ENCODE measurements at places on chromosomes 5 and 9. TPM values are rescaled to one million over a fixed set of nuclear protein-coding genes. Genes with fewer than 3 reads are reported as not detected.
A peak's percentile ranks its signal among the peaks of the same experiment; 100 is the strongest.

MLLT3 gene
- 20.6 TPM for total RNA-seq

NPDC1 gene
- 84.4 TPM for total RNA-seq

LCN15 gene
- total RNA-seq, result not detected

FOXD4L6 gene
- not detected for total RNA-seq

AGXT2 gene
- total RNA-seq, result not detected

PDE6A gene
- not detected for total RNA-seq

PCDHB3 gene
- 8.8 TPM for total RNA-seq

FOXD4L3 gene
- not detected for total RNA-seq

TRIM36 gene
- total RNA-seq, result 11.1 TPM

ARL14EPL gene
- not detected for total RNA-seq

PCDHA8 gene
- 1.9 TPM for total RNA-seq

PLGRKT gene
- total RNA-seq, result 13.9 TPM

ZNF79 gene
- total RNA-seq, result 9.0 TPM

PCDHB16 gene
- 10.8 TPM for total RNA-seq

BICD2 gene
- total RNA-seq, result 34.8 TPM

SLC27A6 gene
- total RNA-seq, result 0.26 TPM

DNA sequence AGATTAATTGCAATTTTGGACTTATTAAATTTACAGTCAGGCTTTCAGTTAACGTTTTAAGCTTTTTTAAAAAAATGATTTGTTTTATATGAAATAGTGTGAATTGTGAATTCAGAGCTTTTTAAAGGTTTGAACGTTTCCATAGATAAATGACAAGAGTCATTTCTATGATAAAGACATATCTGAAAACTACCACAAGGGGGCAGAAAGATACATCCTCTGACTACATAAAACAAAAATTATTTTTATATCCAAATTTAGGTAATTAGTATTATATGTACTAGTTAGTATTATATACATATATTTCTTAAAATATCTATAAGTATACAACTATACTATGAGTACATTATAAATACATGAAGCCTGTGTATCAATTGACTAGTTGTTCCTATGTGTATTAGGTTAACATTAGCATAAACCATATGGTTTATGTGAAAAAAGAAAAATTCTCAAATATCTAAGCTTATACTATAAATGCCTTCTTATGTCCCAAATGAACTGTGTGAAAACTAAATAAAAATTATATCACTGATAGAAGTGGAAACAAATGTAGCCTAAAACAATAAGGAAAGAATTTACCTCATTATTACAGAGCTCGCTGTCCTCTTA, 155.2 kb downstream of the MEF2C start:
- DNase-seq, result no peak

GRCh38 chr9:22201256-22201655, 192.2 kb upstream of the CDKN2B start:
- DNase-seq, result no peak

DNA sequence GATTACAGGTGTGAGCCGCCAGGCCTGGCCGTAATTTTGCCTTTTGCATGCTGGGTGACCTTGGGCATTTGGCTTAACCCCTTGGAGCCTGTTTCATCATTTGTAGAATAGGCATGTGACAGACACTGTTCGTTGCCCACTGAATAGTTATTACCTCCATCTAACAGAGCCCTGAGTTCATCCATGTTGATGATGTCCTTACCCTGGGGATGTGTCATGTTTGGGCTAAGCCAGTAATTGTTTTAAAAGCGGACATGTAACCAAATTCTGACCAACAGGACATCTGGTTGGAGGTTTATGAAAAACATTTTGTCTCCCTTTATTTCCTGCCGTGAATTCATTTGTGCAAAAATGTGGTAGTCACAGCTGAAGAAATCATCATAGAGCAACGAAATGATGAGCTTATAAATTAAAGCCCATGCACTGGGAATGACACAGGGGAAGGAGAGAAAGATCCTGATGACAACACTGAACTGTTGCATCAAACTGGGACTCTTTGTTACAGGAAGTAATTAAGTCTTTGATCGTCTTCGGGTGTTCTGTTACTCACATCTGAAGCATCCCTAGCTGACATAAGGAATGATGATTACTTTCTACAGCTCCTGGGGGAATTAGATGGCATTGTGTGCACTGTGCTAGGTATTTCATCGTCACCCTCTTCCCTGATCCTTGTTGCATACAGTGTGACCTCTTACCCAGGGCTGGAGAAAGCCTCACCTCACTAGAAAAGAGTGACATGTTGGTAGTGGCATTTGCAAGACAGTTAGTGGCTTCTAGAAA, 117.8 kb downstream of the FGF18 start:
- peak; percentile 15 for DNase-seq

- no peak for DNase-seq
Observed at GRCh38 chr9:20980832-20981455, 50.5 kb downstream of the HACD4 start.

DNA sequence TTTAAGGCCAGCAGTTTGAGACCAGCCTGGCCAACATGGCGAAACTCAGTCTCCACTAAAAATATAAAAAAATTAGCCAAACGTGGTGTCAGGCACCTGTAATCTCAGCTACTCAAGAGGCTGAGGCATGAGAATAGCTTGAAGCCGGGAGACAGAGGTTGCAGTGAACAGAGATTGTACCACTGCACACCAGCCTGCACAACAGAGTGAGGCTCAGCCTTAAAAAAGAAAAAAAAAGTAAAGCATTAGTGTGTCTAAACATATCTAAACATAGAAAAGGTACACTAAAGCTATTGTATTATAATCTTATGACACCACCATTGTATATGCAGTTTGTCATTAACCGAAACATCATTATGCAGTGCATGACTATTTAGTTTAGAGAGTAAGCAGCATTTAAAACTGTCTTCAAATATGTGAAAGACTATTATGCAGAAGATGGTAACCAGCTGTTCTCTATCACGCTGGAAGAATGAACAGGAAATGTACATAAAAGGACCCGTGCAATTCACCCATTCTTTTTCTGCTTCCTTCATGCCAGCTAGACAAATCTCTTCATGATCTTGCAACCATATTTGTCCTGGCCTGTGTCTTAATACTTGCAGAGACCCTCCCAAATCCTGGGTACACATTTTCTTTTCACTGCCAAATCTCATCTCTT, 58.6 kb downstream of the ITGA1 start:
- DNase-seq, result no peak

DNA sequence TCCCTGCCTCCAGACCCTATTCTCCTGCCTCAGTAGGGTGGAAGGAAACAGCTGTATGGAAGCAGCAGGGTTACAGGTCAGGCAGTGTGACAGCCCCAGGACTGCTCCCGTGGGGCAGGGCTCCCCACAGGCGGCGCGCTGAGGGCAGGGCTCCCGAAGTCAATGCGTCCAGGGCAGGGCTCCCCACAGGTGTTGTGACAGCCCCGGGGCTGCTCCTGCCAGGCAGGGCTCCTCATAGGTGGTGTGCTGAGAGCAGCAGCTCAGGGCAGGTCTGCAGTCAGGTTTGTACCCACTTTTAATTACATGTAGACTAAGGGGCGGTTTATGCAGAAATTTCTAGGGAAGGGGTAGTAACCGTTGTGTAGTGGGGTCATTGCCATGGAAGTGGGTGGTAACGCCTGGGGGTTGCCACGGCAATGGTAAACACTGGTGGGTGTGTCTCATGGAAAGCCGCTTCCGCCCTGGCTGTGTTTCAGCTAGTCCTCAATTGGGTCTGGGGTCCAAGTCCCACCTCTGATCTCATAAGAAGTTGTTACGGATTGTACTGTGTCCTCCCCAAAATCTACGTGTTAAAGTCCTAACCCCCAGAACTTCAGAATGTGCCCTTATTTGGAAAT, 16.7 kb upstream of the TERT start:
- peak; percentile 74 for DNase-seq

DNA sequence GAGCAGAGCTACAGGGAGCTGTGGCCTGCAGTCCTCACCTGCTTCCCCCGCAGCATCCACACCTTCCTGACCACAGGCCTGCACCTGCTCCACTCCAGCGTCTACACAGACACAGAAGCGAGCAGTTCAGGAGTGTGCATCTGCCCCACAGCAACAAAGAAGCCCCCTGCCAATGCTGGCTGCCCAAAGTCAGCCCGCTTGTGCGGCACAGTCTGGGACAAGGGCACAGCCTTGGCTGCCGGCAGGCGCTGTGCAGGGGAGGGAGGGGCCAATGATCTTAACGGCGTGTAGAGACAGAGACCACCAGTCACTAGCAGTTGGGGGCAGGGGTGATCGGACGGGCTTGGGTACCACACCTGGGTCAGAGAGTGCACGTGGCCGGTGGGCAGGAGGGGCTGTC, 6.6 kb downstream of the BRD9 start:
- no peak for DNase-seq

GRCh38 chr5:98773464-98774191, at the start of gene RGMB:
RGMB (plus strand) TSS chr5:98773663; CDS start chr5:98774071, 408 bp downstream.
- peak; percentile 99 for DNase-seq

DNA sequence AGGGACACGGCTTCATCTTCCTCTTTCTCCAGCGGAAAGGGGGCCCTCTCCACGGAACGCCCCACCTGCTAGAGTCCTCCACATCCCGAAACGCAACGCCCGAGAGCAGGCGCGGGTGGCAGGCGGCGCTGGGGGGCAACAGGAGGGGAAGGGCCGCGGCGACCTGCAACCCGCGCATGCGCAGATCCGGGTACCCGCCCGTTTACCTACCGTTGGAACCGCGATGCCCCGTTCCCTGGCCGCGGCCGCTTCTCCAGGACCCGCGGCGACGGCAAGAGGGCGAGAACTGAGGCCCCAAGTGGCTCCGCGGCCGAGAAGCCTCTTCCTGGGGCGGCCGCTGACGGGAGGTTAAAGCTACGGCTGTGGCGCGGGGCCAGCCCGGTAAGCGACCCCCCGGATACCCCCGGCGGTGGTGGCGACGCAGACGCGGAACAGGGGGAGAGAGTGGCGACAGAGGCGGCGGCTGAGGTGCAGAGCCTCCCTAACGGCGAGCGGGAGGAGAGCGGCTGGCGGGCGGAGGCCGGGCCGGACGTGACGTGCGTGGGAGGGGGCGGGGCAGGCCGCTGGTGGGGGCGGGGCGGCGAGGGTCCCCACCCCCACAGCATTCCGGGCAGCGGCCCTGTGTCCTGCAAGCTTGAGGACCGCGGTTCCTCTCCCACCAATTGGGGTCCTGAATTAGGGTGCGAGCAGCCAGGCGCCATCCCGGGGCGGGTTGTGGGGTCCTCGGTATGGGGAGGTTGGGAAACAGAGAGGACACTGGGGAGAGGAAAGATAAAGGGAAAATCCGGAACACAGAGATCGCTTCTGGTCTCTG, at the start of gene FAM13B:
Gene FAM13B, minus strand, starts transcription at position 508 of the 814 bp plus-strand sequence. CDS start 13,968 bp downstream, outside the sequence.
- DNase-seq, result peak; percentile 92

- DNase-seq, result no peak
Observed at GRCh38 chr9:101117161-101117560, 88.6 kb downstream of the PLPPR1 start.

GRCh38 chr5:12141496-12141895, 237.2 kb upstream of the CTNND2 start:
- DNase-seq, result no peak

DNA sequence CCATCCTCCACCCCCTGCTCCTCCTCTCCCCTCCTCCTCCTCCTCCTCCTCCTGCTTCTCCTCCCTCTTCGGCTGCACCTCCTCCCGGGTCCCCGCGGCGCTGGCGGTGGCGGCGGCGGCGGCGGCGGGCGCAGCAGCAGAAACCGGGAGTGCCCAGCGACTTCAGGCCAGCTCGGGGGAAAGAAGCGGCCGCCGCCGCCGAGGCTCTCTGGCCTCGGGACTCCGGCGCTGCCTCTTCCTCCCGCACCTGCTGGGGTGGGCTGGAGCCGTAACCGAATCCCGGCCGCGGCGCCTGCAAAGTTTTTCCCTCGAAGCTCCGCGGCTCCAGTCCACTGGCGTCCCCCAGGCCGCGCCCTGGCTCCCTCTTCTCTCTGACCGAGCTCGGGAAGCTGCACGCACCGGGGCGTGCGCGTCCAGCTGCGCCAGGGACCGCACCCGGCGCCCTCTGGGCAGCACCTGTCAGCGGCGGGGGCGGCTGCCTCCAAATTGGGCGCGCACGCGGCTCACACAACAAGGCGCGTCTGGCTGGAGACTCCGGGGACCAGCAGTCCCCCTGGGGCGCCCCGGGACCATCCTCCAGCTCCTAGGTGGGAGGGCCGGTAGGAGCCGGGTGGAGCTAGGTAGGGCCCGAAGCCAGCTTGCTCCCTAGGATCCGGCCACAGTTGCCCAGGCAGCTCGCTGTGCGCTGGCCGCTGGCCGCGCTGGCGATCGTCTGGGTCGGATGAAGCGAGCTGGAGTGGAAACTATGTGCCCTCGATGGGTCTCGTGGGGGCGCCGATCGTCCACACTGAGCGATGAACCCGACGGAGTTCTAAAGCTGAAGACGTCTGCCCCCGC, at the start of gene MCTP1:
Gene MCTP1, minus strand, starts transcription at position 523 of the 837 bp plus-strand sequence.
- no peak for DNase-seq

DNA sequence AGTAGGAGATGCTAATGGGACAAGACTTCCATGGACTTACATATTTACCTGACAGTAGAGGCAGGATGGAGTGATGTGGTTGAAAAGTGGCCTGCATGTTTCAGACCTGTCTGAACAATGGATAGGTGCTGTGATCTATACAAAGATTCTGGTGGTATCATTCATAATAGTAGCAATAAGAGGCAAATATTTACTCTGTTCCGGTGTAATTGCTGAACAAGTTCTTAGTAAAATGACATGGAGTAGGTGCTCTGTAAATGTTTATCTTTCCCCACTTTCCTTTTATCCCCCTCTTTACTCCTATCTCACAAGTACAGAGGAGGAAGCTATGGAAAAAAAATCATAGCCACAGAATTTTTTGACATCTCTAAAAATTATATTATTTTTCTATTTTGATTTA, 159.0 kb upstream of the SLC12A2 start:
- no peak for DNase-seq

GRCh38 chr5:53355931-53356330, 124.5 kb upstream of the FST start:
- no peak for DNase-seq

GRCh38 chr9:124478354-124478753, 28.1 kb downstream of the ADGRD2 start:
- DNase-seq, result no peak

GRCh38 chr5:36710039-36710438, 103.6 kb downstream of the SLC1A3 start:
- no peak for DNase-seq

- no peak for DNase-seq
Observed at GRCh38 chr5:108276187-108277050, 105.5 kb downstream of the FBXL17 start.

DNA sequence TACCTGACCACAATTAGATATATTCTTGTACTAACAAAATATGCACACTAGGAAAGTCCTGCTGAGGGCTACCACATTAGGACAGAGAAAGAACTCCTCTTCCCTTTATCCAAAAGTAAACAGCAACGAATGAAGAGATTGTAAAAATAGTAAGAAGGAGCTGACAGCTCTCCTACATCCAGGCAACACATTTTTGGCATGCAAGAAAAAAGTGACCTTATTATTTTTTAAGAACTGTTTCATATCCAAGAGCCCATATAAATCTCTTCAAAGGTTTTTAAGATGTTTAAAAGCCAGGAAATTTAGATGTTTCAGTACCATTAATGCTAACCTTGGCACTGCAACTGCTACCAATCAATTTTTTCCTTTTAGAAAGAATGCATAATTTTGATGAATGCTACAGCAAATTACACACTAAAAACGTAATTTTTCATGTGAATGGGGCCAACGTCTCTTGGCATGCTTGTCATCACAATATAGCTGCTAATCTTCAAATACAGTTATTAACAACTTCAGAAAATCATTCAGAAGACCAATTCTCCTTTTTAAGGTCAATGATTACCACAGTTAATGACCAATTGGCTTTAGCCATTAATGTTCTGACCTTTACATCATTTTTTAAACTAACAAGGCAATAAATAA, 132.0 kb downstream of the FBXL17 start:
- no peak for DNase-seq

- no peak for DNase-seq
Observed at GRCh38 chr5:138180183-138180782, 1.4 kb downstream of the KIF20A start.
